ENCODE measurements at places on chromosomes 7 and 10.
A peak's percentile ranks its signal among the peaks of the same experiment; 100 is the strongest.

DNA sequence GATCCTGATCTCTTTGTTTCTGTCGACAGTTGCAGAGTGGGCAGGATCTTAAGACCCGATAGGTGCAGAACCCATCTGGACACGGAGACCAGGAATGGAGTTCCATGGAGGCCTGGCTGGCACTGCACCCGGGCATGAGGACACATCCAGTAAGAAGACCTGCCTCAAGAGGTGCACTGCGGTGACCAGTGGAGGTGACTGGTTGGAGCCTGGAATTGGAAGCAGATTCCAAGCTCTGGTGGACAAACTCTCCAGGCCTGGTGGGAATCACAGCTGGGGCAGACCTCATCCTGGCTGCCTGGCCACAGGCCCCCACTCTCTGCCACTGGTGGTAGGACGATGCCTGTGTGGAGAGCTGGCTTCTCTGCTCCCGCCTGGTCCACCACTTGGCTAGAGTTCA is 31.0 kb downstream of the ZNF775 start:
- H3K27ac ChIP-seq, result no peak overlapping the region
- H3K4me1 ChIP-seq, result peaks cover 10% of the 10 kb centered on the region
- no peak overlapping the region for H3K4me3 ChIP-seq
- peaks cover 9% of the 10 kb centered on the region for H3K36me3 ChIP-seq

- H3K36me3 ChIP-seq, result peaks cover 2% of the 10 kb centered on the region
- peak overlapping the region; percentile 51 for H3K4me3 ChIP-seq
- DNase-seq, result no peak
- no peak overlapping the region for H3K27ac ChIP-seq
Observed at GRCh38 chr7:87934699-87935383, 790 bp downstream of the ADAM22 start.

DNA sequence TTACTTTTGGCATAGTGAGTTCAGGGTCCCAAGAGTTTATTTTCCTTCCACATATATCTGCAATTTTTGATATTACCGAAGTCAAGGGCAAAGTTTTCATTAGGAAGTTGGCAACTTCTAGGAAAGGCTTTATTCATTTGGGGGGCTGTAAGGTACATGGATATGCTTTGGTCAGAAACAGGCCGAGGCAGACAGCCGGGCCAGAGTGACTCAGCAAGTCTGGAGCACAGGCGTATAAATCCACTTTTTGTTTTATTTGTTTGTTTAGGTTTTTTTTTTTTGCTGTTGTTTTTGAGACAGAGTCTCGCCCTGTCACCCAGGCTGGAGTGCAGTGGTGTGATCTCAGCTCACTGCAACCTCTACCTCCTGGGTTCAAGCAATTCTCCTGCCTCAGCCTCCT is 3.7 kb downstream of the ZNF680 start:
- no peak for DNase-seq
- H3K4me1 ChIP-seq, result no peaks in the 10 kb centered on the region
- no peak overlapping the region for H3K4me3 ChIP-seq
- H3K36me3 ChIP-seq, result no peaks in the 10 kb centered on the region
- no peaks in the 10 kb centered on the region for H3K27me3 ChIP-seq
- H3K27ac ChIP-seq, result no peak overlapping the region

DNA sequence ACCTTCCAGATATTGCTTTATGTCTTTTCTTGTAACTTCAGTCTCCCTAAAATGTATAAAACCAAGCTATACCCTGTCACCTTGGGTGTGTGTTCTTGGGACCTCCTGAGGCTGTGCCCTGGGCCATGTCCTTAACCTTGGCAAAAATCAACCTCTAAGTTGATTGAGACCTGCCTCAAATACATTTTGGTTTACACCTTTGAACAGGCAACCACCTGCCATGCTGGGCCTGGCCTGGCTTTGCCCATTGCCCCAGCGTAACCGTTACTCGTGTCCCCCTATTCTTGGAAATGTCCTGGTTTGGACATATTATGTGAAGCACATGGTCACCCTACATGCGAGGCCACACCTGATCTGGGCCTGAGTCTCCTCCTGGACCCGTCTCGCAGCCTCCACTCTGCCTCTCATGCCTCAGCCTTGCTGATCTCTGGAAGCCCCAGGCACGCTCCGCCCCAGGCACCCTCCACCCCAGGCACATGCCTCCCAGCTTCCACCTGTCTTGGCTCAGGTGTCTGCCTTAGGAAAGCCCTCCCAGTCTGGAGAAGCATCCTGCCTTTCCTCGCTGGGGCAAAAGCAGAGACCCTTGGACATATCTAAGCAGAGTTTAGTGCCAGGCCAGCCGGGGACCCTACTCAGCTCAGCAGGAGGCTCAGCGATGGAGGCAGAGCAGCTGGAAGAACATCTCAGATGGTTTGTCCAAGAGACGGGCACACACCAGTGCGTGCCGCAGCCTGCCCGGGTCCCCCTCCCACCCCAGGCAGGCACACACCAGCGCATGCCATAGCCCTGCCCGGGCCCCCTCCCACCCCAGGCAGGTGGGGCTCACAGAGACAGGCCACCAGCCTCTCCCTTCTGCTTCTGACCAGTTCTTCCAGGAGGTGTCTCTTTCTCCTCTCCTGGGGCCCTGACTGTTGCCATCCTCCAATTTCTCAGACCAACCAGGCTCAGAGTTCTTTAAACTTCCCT is 4.0 kb upstream of the VIPR2 start:
- H3K36me3 ChIP-seq, result no peaks in the 10 kb centered on the region
- H3K27ac ChIP-seq, result no peak overlapping the region
- DNase-seq, result no peak

- H3K36me3 ChIP-seq, result no peaks in the 10 kb centered on the region
- H3K27ac ChIP-seq, result no peak overlapping the region
- H3K4me1 ChIP-seq, result peaks cover 2% of the 10 kb centered on the region
- no peak for DNase-seq
- no peak overlapping the region for H3K4me3 ChIP-seq
Observed at GRCh38 chr7:1603346-1604225, 33.8 kb upstream of the PSMG3 start.

GRCh38 chr10:1169981-1170866 is 114.0 kb downstream of the WDR37 start:
- DNase-seq, result no peak
- no peak overlapping the region for H3K4me3 ChIP-seq
- H3K27me3 ChIP-seq, result no peaks in the 10 kb centered on the region
- no peak overlapping the region for H3K27ac ChIP-seq
- H3K36me3 ChIP-seq, result no peaks in the 10 kb centered on the region
- no peaks in the 10 kb centered on the region for H3K4me1 ChIP-seq

GRCh38 chr10:68284062-68285001 is 47.5 kb upstream of the HNRNPH3 start:
- H3K4me3 ChIP-seq, result no peak overlapping the region
- H3K27me3 ChIP-seq, result no peaks in the 10 kb centered on the region
- no peaks in the 10 kb centered on the region for H3K4me1 ChIP-seq
- DNase-seq, result no peak
- H3K36me3 ChIP-seq, result no peaks in the 10 kb centered on the region

- H3K27ac ChIP-seq, result no peak overlapping the region
- H3K36me3 ChIP-seq, result no peaks in the 10 kb centered on the region
- DNase-seq, result no peak
Observed at GRCh38 chr7:148147438-148147837, 443.1 kb upstream of the C7orf33 start.

GRCh38 chr10:112763916-112764520 is 186.0 kb upstream of the TCF7L2 start:
- no peak overlapping the region for H3K4me3 ChIP-seq
- peaks cover 6% of the 10 kb centered on the region for H3K4me1 ChIP-seq
- H3K27ac ChIP-seq, result no peak overlapping the region
- no peaks in the 10 kb centered on the region for H3K27me3 ChIP-seq
- no peaks in the 10 kb centered on the region for H3K36me3 ChIP-seq

DNA sequence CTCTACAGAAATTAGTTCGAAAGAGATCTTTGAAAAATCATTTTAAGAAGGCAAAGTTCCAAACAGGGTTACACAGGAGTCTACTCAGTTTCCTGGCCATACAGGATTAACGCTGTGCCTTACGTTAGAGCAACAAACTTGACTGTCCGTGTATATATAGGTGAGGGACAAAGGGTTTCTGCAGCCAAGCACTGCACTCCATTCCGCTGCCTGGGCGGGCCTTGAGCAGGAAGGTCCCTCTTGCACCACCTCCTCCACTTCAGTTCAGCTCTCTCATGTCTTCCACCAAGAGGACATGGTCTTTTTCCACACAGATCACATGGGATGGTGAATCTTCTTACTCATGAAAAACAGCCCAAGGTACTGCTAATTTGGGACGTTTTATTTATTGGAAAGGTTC is 43.2 kb downstream of the MCMBP start:
- no peak for DNase-seq
- peaks cover 19% of the 10 kb centered on the region for H3K36me3 ChIP-seq
- no peak overlapping the region for H3K4me3 ChIP-seq
- no peaks in the 10 kb centered on the region for H3K27me3 ChIP-seq
- H3K27ac ChIP-seq, result no peak overlapping the region

DNA sequence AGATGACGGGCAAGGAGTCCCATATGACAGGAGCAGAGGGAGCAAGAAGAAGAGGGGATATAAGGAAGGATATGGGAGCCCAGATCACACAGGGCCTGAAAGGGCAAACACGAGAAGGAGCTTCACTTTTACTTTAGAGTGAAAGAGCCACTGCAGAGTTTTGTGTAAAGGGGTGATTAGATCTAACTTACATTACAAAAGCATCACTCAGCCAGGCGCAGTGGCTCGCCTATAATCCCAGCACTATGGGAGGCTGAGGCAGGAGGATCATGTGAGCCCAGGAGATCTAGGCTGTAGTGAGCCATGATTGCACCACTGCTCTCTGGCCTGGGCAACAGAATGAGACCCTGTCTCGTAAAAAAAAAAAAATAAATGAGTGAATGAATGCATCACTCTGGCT is 91.1 kb downstream of the MPP7 start:
- no peaks in the 10 kb centered on the region for H3K36me3 ChIP-seq
- no peaks in the 10 kb centered on the region for H3K4me1 ChIP-seq
- no peak overlapping the region for H3K27ac ChIP-seq
- H3K27me3 ChIP-seq, result no peaks in the 10 kb centered on the region
- no peak overlapping the region for H3K4me3 ChIP-seq

DNA sequence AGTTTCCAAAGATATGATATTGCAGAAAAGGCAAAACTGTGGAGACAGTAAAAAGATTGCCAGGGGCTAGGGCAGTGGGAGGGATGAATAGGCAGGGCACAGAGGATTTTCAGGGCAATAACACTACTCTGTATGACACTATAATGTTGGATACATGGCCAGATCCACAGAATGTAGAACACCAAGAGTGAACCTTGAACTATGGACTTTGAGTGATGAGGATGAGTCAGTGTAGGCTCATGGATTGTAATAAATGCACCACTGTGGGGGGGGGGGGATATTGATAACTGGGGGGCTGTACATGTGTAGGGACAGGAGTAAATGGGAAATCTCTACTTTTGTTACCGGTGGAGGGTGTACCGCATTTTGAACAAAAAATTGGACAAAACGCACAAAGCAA is 77.4 kb downstream of the ALOX5 start:
- no peaks in the 10 kb centered on the region for H3K4me1 ChIP-seq
- H3K36me3 ChIP-seq, result no peaks in the 10 kb centered on the region
- no peak overlapping the region for H3K4me3 ChIP-seq

DNA sequence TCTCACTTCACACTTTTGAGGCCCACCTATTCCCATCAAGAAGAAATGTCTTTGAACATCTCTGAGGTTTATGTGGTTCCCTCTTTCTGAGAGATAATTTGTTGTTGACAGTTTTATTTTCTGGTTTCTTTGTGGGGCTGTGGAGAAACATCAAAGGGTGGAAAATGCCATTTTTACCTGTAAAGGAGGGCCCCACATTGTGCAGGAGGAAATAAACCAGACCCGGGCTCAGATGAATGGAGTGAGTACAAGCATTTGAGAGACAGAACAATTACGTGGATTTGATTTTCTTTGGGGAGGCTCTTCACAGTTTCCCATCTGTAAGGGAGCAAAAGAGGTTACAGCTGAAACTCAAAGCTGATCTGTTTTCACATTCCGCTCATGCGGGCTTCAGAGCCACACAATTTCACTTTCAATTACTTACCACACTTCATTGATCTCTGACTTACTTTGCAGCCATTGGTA is 29.8 kb downstream of the ITPRIP start:
- H3K4me1 ChIP-seq, result peaks cover 1% of the 10 kb centered on the region
- H3K27ac ChIP-seq, result no peak overlapping the region
- DNase-seq, result no peak
- H3K36me3 ChIP-seq, result peaks cover 6% of the 10 kb centered on the region
- no peak overlapping the region for H3K4me3 ChIP-seq

DNA sequence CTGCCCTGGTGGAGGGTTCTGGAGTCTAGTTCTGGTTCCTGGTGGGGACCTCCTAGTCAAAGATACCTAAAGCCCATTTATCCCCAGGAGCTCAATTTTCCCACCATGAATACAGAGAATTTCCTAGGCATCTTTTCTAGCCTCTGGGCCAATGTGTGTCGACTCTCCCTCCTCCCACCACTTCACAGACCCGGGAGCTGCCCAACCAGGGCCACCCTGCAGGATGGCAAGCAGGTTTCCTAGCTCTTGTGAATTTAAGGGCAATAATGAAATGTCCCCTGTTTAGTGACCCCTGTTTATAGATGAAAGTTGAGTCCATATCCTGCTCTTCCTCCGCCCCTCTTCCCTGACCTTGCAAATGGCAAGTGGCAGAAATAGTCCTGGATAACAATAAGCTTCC is 9.4 kb downstream of the DLX5 start:
- DNase-seq, result no peak
- H3K4me1 ChIP-seq, result peaks cover 1% of the 10 kb centered on the region
- no peaks in the 10 kb centered on the region for H3K36me3 ChIP-seq
- no peak overlapping the region for H3K4me3 ChIP-seq
- H3K27ac ChIP-seq, result no peak overlapping the region
- H3K27me3 ChIP-seq, result peaks cover 94% of the 10 kb centered on the region

GRCh38 chr7:24755541-24756407 is 1.5 kb downstream of the GSDME start:
- no peak overlapping the region for H3K27ac ChIP-seq
- no peak overlapping the region for H3K4me3 ChIP-seq
- peaks cover 20% of the 10 kb centered on the region for H3K27me3 ChIP-seq
- DNase-seq, result no peak
- H3K4me1 ChIP-seq, result peaks cover 7% of the 10 kb centered on the region

DNA sequence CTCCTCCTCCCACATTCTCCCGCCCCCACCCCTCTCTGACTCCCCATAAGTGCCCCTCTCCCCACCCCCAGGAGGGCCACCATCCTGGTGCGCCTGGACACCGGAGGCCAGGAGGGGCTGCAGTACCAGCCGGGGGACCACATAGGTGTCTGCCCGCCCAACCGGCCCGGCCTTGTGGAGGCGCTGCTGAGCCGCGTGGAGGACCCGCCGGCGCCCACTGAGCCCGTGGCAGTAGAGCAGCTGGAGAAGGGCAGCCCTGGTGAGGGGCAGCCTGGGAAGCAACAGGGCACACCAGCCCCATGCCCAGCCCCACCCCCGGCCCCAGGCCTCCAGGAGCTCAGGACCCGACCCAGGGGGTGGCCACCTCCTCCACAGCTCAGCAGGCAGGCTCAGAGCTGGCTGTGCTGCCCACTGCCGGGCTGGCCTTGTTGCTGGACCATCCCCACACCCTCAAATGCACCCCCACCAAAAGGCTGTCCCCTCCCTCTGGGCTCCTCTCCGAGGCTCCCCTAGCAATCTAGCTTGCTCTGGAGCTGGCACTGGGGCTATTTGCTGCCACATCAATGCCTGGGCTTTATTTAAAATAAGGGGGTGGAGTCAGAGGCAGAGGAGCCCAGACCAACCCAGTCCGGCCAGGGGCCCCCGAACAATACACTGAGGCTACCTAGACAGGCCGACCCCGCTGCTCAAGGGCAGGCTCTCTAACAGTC is 14.8 kb downstream of the ATG9B start:
- no peak overlapping the region for H3K27ac ChIP-seq
- no peak for DNase-seq
- no peak overlapping the region for H3K4me3 ChIP-seq
- H3K4me1 ChIP-seq, result peaks cover 18% of the 10 kb centered on the region
- H3K36me3 ChIP-seq, result no peaks in the 10 kb centered on the region
